Activated CD4-positive, alpha-beta T cell treated with anti-CD3 and anti-CD28 coated beads for 1 hour (primary cell): ENCODE measurements at places on chromosomes 13 and 19.

DNA sequence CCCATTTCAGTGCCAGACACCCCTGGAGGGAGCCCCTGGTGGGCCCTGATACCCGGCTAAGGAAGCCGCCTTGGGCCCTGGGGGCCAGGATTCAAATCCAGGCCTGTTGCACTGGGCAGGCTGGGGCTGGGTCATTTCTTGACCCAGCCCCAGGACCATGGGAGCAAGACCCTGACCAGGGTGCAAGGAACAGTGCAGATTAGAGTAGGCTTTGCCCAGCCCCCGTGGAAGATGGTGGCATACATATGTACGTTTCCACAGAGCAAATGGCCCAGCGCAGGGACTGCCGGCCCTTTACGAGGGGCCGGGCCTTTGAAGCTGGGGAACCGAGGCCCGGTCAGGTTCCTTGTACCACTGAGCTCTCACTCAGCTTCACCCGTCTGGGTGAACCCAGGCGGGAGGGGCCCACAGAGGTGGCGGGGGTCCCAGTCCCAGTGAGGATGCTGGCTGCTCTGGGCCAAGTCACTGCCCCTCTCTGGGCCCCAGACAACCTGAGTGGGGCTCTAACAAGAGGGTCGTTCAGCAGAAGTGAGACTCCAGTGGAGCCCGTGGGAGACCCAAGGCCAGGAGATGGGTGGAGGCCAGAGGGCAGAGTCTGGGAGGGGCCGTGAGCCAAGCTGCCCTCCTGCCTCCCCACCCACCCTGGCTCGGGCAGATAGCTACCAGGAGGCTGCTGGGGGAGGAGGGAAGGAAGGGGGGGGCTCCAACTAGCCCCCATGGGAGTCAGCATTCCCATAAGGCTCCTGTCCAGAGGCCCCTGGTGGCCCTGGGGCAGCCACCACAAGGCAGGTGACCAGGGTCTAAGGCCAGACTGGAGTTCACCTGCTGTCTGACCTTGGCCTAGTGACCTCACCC is 2.7 kb downstream of the MKNK2 start:
- no peak for DNase-seq

GRCh38 chr19:3479177-3479833 is 1.0 kb downstream of the SMIM24 start:
- DNase-seq, result no peak

GRCh38 chr13:96551546-96551945 is 442.7 kb downstream of the OXGR1 start:
- no peak for DNase-seq

DNA sequence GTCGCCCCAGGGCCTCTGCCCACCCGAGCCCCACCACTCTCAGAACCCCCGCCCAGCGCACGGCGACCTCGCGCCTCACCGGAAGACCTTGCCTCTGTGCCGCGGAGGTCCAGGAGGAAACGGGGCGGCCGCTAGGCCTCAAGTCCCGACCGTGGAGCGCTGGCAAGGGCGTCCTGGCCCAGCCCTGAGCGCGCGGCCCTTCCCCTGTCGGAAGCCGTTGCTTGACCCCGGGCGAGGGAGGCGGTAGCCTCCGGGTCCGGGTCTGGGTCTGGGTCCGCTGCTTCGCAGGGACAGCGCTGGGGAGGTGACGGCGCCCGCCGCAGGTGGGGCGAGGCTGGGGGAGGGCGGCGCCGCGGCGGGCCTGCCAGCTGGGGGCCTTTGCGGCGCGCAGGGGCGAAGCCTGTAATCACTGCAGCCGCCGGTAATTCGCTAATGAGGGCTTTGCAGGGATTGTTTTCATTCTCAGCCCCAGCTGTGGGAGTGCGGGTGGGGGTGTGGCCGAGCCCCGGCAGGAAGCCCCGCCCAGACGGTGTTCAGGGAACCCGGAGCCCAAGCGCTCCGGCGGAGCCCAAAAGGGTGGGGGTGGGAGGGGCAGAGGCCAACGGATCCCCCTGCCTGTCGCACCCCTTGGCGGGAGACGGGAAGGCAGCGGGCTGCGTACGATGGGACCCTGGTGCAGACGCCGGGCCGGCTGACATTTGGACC is 8.6 kb downstream of the C19orf25 start:
- DNase-seq, result peak; percentile 65

DNA sequence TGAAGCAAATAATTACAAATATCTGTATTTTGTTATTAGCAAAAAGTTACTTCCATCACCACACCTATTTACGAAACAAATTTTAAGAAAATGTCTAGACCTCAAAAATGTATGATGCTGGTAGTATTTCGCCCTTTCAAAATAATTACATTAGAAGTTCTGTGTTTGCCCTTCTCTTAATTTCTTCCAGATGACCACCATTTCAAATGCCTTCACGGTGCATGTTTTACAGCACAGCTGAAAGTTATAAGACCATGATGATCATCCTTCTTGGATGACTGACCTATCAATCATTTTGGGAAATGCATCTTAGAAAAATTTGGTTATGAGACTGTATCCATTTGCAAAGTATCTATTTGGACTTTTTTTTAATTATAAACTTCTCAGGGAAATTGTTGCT is 390.8 kb downstream of the SLITRK6 start:
- DNase-seq, result no peak

GRCh38 chr19:34269489-34269888 is 15.1 kb downstream of the GARRE1 start:
- DNase-seq, result no peak

DNA sequence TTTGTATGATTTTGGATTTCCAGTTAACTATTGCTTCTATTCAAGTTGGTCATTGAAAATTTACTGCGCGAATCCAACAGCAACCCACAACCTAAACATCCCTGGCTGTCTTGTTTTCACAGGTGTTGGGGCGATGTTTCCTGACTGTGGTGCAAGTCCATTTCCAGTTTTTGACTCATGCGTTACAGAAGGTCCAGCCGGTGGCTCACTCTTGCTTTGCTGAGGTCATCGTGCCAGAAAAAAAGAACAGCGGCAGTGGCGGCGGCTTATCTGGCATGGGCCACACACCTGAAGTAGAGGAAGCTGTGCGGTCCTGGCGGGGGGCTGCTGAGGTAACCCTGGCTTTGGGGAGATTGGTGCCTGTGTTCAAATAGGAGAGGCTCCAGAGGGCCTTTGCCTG is 45.2 kb upstream of the GPI start:
- no peak for DNase-seq

DNA sequence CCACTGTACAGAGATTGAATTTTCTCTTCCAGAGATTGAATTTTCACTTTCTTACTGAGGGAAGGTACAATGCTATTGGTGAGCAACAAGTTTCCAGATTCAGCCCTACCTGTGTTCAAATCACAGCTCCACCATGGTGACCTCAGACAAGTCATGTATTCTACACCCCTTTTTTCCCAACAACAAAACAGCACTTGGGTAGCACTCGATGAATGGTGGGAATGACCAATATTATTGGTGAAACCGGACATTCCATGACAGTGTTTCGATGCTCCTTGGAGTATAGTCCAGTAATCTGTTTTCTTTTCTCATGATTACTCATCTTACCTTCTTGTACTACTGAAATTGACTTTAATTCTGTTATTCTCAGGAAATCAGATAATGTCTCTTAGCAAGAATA is 266.2 kb upstream of the SOX21 start:
- no peak for DNase-seq

GRCh38 chr19:52592301-52592700 is 22.2 kb downstream of the ZNF701 start:
- DNase-seq, result no peak

- no peak for DNase-seq
These were observed 683.4 kb downstream of the PCDH9 start for GRCh38 chr13:66546534-66547379.

- no peak for DNase-seq
These were observed 66.8 kb upstream of the RAP2A start for GRCh38 chr13:97367016-97367822.

DNA sequence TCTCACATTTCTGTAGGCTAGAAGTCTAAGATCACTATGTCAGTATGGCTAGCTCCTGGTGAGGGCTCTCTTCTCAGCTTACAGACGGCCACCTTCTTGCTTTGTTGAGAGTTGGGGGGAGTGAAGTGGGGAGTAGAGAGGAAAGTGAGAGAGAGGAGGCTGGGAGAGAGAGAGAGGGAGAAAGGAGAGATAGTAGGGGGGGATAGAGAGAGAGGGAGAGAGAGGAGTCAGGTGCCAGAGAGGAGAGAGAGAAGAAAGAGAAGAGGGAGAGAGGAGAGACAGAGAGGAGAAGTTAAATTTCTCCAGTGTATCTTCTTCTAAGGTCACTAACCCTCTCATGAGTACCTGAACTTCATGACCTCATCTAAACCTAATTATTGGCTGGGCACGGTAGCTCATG is 28.7 kb downstream of the ZSWIM4 start:
- DNase-seq, result no peak
